LHCN-M2 (cell line): ENCODE measurements at places on chromosomes 5 and 9. TPM values are rescaled to one million over a fixed set of nuclear protein-coding genes. Genes with fewer than 3 reads are reported as not detected.

IL17B gene
- not detected in 2 replicates for total RNA-seq

TAL2 gene
- total RNA-seq, result not detected in 2 replicates

GRCh38 chr5:124494540-124495116, 251.8 kb downstream of the ZNF608 start:
- DNase-seq, result no peak

DNA sequence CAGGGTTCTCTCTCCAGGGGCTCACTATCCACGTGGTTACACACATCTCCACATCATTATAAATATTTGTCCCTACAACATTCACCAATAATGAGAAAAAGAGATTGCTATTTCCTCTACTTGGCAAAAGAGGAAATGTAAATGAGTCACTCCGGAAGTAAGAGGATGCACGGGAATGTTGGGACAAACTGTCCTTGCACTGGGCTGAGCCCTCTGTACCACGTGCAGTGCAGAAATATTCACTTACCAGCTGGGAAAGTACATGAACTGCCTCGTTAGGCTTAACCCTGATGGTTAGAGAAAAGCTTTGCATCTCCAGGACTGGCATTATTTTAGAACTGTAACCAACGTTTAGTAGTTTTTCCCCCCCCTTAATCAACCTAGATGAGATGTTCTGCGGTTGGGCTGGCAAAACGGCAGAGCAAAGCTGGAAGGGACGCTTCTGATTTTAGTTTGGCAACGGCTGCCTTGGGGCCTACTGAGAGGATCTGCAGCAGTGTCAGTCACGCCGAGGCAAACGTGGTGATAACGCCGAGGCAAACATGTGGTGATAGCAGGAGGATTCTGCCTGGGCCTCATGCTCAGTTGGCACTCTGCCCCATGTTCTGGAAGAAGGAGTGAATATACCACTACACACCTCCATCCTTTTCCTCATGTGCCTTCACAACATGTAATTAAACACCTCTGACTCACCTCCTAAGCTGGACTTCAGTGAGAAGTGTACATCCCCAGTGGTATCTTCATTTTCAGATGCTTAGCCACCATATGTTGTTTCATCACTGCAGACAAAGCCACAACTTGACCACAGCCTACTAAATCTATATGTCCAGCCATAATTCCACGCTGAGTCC, 661.4 kb upstream of the KLF4 start:
- DNase-seq, result peak; percentile 85

DNA sequence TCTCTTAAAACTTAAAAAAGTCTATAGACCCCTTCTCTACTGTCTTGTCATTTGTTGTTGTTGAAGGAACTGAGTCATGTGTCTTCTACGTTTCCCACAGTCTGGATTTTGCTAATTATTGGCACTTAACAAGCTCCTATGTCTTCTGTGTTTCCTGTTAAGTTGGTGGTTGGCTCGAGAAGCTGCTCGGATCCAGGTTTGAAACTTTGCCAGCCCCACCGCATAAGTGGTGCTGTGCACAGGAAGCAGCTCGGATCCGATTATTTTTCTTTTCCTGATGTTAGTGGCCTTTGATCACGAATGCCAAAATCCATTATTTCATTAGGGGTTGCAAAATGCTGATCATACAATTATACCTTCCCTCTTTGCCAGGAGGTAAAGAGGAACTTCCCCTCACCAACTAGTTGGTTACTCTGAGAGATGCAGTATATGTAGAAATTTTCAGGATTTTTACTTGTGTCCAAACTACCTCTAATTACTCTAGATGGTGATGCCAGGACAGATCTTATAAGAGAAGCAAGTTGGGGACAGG, 186.5 kb downstream of the NSG2 start:
- DNase-seq, result no peak

DNA sequence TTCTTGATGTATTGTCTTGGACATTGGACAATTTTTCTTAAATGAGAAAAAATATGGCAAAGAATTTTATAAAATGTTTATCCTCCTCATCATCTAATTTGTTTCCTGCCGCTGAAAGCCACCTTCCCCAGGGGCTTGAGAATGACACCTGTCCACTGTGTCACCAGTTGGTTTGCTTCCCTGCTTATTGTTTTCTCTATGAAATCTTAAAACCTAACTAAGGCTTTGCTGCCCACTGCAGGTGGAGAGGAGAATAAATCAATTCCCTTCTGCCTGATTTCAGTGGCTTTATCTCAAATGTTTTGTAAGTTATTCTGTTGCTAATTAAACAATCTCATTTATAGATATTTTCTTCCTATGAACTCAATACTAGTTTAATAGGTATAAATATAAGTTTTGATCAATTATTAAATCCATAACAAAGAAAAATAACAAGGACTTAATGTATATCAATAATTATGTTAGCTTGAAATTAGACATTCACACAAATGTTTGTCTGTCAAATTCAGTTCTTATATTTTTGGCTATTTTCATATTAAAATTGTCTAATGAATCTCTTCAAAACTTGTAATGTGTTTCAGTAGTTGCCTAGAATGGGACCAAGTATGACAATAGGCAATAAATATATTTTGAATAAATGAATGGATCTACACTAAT, 822.5 kb downstream of the PTPRD start:
- DNase-seq, result no peak
